Activated CD4-positive, alpha-beta T cell treated with anti-CD3 and anti-CD28 coated beads for 1 hour (primary cell): ENCODE measurements at places on chromosomes 4 and X.

DNA sequence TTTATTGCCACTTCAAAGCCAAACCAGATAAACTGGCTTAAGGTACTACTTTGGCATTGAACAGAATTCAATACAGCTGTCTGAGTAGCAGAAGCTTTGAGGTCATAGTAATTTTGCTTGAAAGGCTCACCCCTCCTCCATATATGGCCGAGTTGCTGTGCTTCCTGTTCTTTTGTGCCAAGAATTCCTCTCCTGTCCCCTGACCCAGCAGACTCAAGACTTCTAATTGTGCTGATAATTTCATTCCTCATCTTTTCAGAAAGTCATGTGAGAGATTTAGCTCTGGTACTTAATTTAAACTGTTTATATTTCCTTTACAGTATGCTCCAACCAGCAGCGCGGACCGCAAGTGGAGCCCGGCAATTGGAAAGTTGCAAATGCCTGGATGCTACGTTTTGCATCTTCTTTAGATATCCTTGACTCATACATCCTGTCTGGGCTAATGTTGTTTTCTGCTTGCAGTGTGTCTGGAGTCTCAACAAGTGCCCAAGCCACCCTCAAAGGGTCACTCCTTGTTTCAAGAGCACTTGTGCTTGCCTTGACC is 373.4 kb downstream of the PDGFC start:
- no peak for DNase-seq

GRCh38 chrX:50704360-50704759 is 109.6 kb downstream of the SHROOM4 start:
- DNase-seq = no peak

GRCh38 chr4:72786401-72786990 is 217.5 kb upstream of the ADAMTS3 start:
- DNase-seq = no peak

GRCh38 chr4:8371596-8371995 is 68.9 kb downstream of the ACOX3 start:
- no peak for DNase-seq
